ENCODE measurements at places on chromosomes 1 and 21.

DNA sequence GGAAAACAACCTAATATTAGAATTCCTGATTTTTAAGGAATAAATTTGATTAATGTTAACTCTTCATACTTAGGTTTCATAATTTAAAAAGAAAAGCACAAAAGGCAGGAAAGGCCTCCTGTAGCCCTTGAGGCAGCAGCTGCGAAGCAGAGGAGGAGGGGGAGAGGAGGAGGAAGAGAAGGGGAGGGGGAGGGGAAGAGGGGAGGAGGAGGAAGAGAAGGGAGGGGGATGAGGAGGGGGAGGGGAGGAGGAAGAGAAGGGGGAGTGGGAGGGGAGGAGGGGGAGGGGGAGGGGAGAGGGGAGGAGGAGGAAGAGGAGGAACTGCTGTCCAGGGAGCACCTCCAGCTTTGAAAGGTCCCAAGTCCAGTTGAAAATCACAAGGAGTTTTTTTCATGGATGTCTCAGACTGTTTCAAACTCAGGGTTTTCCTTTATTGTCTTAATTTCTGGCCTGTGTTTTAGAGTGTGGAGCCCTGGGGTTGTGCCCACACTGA is 35.1 kb upstream of the DIP2A start:
- DNase-seq: no peak

DNA sequence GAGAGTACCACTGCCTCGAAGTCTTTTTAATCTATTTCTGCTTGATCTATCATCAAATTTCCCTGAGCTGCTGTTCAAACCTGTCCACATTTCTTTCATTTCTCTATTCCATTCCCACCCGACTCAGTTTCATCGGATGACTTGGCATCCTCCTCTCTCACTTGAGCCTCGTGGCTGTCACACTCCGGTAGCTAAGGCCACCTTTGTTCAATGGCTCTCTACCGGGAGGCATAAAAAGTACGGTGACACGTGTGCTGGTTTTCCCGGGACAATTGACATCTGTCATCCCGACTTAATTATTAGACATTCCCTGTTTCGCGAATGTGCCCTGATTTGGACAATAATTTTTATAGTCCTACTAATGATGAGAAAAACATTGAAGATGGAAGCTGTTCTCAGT is 22.6 kb downstream of the MIS18A start:
- DNase-seq: no peak

DNA sequence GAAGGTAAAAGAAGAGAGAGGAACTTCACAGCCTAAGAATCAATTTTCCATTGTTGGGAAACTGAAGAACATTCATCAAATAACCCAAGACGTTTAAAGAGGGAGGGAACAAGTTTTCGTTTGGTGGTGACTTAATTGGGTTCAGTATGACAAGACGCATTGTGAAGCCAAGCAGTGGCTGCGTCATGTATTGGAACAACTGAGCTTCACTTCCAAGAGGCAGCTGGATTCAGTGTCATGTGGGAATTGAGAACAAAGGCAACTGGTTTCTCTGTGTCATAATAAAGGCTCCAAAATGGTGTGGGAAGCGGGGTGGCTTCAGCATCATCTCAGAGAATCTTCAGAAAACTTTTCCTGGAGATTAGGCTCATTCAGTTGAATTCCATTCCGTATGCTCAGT is 29.8 kb upstream of the RC3H1 start:
- no peak for DNase-seq

- DNase-seq: no peak
Measured at GRCh38 chr1:63810936-63811469, 37.2 kb downstream of the ROR1 start.

DNA sequence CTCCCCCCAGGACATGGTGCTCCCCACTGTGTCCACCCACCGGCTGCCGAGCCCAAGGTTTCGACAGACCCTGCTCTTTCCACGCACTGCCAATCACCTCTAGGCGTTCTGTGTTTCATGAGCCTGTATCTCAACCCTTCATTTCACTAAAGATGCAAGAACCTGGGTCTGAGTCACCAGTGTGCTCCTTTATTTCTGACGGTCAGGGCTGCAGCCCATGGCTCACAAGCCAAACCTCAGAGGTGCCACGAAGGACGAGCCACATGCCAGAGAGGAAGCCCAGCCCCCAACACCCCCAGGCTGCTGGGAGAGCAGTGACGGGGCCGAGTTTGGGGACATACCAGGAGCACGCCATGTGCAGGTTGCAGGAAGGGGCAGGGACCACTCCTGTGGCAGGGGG is 79.2 kb upstream of the ARHGEF16 start:
- DNase-seq: no peak

DNA sequence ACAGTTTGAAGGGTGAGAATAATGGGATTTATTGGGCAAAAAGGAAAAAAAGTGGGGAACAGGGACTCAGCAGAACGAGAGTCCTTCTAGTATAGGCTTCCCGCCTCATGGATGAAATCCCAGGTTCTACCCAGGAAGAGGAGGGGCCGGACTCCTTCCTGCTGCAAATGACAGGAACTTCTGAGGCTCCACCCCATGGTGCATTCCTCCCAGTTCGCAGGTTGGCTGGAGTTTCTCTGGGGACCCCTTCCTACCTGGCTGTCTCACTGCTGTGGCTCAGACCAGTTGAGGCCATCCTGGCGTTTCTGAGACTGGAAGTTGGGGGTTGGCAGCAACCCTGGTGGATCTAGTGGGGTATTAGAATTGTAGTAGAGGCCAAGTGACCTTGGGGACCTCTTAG is 27.5 kb downstream of the CNIH3 start:
- DNase-seq: no peak

- DNase-seq: peak; percentile 14
Measured at GRCh38 chr21:33197496-33197895, 32.2 kb upstream of the IFNAR2 start.

DNA sequence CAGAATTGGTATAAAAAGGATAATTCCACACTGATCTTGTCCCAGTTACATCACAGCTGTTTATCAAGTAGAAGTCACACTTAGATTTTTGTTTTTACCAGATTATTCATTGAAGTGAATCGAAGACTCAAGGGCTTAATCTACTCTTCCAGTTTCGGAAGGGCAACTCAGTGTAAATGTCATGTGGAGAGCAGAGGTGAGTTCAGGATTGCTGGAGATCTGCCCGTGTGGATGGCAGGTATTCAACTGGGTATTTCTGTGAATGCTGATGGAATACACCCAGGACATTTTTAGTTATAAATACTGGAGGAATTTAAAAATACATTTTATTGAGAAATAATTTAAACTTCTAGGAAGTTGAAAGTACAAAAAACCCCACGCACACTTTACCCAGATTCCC is 19.4 kb downstream of the CC2D1B start:
- no peak for DNase-seq

DNA sequence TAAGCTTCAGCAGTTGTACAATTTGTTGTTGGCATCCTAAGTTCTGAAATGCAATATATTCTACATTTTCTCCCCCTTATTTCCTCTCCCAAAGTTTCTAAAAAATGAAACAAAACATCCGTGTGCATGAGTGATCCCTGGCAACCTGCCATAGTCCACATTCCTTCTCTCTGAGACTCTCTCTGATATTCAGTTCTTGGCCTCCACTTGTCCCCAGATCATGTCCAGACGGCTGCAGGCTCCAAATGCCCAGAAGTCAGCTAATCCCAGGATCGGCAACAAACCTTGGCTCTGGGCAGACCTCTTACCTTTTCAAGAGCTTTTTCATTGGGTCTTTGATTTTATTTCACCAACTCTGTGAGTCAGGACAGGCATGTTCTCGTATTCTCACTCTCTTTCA is 187.8 kb downstream of the ETS2 start:
- DNase-seq: peak; percentile 76
